Nephron progenitor cell (in vitro differentiated cells): ENCODE measurements at places on chromosomes 4 and X.

DNA sequence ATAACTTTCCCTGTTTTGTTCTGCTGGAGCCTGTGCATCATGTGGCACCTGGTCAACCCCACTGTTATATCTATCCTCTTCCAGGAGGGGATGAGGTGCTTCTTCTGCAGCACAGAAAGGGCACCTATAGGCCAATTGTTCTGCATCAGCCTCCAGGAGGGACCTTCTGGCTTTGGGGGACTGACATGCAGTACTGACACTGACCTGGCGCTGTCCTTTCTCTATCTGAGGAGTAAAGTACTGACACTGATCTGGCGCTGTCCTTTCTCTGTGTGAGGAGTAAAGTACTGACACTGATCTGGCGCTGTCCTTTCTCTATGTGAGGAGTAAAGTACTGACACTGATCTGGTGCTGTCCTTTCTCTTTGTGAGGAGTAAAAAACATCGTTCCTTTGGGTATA is 498.4 kb downstream of the PACRGL start:
- DNase-seq: no peak

DNA sequence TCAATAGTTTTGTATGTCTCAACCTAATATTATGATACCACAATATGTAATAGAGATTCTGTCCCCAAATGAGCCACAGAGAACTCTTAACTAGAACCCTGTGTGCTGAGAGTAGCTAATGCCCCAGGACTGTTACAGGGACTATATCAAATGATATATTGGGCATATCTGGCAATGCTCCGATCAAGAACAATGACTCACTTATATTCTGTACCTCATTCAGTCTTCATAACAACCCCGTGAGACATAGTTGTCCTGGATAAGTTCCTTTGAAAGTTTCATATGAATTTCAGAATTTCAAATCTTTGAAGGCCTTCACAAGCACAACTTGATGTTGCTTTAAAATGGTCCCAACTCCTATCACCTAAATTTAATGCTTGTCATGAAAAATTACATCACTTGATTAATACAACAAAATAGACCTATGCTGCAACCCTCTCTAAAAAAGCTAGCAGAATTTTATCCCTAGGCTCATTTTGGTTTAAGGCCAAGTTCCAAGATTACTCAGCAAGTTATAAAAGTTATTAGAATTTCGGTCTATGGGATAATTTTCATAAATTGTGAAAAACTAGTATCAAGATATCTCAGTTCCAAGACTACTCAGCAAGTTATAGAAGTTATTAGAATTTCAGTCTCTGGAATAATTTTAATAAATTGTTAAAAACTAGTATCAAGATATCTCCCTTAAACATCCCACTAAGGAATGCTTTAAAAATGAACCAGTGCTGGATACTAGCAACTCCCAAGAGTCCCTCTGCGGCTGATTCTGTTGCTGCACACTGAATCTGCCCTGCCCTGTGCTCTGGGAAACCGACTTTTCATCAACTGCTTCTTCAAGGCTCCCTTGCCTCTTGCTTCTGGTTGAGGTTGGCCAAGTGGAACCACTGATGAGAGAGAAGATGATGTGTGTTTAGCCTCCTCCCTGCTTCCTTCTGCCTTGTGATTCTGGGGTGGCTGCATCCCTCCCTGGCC is 6.0 kb upstream of the ANXA3 start:
- DNase-seq: no peak

DNA sequence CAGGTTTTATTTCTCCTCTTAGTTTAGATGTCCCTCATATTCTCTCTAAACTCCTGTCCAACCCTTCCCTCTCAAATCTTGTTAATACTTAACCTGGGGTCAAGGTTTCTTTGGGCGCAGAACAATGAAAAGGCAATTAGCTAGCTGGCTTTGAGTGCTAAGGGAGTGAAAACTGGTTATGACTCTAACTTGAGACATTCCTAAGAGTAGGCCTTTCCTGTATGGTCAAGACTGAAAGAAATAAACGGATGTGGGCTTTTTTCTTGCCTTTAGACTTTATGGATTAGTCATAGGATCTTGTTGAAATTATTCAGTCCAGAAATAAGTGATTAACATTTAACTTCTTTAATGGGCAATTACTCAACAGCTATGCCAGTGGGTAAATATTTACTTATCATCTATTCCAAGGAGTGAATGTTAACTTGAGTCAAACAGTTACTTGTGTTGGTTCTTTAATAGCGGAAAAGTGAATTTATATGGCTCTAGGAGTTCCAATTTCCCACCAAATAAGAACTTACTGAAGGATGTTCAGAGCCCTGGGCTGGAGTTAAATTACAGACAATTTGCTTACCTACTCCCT is 141.7 kb upstream of the SCML1 start:
- DNase-seq: no peak

- peak; percentile 30 for DNase-seq
These were observed 1.2 kb downstream of the HMGB3 start for GRCh38 chrX:150984169-150984824.

- DNase-seq: no peak
These were observed 585.7 kb downstream of the IL15 start for GRCh38 chr4:142222127-142222526.

DNA sequence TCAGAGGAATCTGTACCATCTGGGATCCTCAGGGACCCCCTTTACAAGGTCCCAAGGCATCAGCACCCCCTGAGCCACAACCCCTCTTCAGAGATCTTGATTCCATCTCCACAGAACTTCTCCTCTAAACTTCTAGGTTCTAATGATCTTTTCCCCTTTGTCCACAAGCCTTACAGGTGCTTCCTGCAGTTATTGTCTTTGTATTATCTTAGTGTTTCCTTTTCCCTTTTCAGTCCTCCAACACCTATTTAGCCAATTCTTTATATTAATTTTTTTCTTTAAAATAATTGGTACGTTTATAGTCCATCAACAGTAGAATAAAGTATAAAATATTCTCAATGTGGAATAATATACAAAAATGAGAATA is 35.2 kb upstream of the FAM241A start:
- no peak for DNase-seq

- no peak for DNase-seq
These were observed 285.6 kb downstream of the ARHGAP24 start for GRCh38 chr4:85760511-85760910.

DNA sequence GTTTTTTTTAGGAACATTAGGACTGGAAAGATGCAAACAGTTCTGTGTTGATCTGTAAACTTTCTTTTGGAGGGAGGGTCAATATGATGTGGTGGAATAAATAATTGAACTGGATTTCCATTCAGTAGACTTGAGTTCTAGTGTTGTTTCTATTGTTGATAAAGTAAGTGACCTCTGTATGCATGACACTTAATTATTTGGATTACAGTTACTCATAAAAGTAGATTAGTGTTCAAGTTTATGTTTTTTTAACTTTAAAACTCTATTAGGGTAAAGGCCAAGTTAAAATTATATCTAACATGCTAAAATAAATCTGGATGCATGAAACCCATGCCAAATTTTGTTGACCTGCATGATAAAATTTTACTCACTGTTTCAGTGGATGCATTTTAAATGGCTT is 85.4 kb upstream of the NR3C2 start:
- DNase-seq: no peak

DNA sequence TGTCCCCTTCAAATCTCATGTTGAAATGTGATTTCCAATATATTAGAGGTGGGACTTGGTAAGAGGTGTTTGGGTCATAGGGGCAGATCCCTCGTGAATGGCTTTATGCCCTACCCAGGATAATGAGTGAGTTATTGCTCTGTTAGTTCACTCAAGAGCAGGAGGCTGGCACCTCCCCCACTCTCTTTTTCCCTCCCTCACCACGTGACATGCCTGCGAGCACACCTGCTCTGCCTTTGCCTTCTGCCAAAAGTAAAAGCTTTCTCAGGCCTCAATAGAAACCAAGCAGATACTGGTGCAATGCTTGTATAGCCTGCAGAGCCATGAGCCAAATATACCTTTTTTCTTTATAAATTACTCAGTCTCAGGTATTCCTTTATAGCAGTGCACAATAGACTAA is 286.3 kb upstream of the UGT8 start:
- DNase-seq: no peak

DNA sequence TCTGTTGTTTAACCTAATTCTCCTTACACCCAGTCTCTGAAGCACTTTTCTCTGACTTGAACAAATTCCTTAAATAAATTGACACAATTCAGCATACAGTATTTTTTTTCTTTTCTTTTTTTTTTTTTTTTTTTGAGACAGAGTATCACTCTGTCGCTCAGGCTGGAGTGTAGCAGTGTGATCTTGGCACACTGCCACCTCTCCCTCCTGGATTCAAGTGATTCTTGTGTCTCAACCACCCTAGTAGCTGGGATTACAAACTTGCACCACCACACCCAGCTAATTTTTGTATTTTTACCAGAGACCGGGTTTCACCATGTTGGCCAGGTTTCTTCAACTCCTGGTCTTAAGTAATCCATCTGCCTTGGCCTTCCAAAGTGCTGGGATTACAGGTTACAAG is 1498.1 kb upstream of the PCDH10 start:
- DNase-seq: no peak
